Progenitor cell of endocrine pancreas (in vitro differentiated cells): ENCODE measurements at places on chromosomes 16 and 17. TPM values are rescaled to one million over a fixed set of nuclear protein-coding genes. Genes with fewer than 3 reads are reported as not detected.

DNA sequence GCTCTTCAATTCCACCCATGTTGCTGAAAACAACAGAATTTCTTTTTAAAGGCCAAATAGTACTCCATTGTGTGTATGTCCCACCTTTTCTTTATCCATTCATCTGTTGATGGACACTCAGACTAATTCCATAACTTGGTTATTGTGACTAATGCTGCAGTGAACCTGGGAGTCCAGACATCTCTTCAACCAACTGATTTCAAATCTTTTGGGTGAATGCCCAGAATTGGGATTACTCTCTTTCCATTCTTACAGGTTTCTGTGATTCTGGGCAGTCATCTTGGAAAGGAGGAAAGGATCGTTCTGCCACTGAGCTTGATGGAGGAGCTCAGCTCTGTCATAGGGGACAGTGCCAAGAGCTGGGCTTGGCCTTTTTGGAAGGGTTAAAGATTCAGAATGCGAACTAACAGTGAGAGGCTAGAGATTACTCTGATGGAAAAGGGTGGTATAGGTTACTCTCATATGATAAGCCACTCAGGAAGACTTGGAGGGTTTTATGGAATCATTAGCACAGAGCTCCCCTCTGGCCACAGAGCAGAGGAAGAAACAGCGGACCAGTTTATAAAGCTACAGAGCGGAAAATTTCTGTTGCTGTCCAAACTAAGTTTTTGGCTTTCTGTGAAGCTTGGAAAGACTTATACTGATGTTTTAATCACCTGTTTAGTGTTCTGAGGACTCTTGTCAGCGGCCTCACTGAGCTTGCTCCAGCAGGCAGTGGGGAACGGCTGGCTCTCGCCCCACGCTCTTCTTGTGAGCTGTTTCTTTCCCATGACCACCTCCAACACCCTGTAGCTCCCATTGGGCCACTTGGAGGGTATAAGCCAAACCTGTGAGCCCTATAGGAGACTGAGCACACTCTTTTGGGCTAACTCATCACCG is 48.3 kb downstream of the HIC1 start:
- no peak for DNase-seq

DNA sequence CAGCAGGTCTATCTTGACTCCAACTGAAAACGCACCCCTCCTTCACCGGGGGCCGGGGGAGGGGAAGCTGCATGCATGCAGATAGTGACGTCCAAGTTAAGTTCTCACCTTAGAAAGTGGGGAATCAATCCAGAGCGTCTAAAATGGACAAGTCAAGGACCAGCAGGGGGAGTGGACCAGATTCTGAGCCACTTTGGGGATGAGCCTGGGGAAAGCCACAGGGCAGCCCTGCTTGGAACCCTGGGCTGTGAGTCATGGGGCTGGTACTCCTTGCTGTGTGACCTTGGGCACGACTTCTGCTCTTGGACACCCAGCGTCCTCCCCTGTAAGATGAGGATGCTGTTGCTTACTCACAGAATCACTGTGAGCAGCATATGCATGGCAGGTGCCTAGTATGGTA is 9.1 kb downstream of the TNFRSF13B start:
- no peak for DNase-seq

CD79B gene
- total RNA-seq: not detected in 2 replicates

DNA sequence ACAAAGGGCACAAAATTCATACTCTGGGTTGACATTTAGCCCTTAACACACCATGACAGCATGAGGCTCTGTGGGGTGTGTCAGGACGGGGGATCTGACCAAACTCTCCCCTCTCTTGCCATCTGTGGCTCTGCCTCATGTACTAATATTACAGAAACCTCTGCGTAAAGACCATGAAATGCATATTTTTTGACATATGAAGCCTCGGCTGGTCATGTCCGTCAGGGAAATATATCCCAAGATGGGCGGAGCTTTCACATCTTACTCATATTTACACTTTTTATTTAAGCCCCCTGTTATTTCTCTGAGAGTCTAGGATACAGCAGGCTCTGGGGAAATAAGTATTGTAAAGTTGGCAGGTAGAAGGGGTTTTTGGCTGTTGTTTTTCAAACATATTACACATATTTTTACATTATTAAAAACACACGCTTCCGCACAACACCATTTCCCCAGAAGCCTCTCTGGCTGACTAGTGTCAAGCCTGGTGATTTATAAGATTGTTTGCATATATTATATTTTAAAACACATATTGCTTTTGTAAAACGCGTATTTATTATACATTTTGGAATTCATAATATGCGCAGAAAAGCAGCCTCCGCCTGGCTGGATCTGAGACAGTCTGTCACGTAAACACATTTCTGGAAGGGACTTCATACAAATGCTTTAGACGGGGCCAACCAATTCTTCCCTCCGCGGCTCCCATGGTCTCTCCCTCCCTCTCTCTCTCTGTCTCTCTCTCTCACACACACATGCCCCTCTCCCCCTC is 237.7 kb upstream of the ZFHX3 start:
- no peak for DNase-seq

GRCh38 chr16:72898216-72898825 is 149.6 kb downstream of the ZFHX3 start:
- no peak for DNase-seq

DNA sequence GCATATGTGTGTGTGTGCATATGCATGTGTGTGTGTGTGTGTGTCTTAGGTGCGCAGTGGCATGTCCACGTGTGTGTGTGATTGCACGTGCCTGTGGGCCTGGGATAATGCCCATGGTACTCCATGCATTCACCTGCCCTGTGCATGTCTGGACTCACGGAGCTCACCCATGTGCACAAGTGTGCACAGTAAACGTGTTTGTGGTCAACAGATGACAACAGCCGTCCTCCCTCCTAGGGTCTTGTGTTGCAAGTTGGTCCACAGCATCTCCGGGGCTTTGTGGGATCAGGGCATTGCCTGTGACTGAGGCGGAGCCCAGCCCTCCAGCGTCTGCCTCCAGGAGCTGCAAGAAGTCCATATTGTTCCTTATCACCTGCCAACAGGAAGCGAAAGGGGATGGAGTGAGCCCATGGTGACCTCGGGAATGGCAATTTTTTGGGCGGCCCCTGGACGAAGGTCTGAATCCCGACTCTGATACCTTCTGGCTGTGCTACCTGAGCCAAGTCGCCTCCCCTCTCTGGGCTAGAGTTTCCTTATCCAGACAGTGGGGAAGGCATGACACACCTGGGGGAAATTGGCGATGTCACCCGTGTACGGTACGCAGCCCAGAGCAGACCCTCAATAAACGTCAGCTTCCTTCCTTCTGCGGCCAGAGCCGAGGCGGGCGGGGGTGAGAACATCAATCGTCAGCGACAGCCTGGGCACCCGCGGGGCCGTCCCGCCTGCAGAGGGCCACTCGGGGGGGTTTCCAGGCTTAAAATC is 47.6 kb downstream of the IL21R start:
- DNase-seq: no peak

CA10 gene
- total RNA-seq: 0.27 and 0.53 TPM in 2 replicates

IRX3 gene
- 4.1 and 4.5 TPM in 2 replicates for total RNA-seq

- DNase-seq: no peak
Observed at GRCh38 chr16:1887711-1888354, 15.9 kb upstream of the MEIOB start.

- no peak for DNase-seq
Observed at GRCh38 chr16:75105306-75106061, 11.1 kb downstream of the LDHD start.

- DNase-seq: no peak
Observed at GRCh38 chr17:1762901-1763898, 1.3 kb downstream of the SERPINF1 start.

DNA sequence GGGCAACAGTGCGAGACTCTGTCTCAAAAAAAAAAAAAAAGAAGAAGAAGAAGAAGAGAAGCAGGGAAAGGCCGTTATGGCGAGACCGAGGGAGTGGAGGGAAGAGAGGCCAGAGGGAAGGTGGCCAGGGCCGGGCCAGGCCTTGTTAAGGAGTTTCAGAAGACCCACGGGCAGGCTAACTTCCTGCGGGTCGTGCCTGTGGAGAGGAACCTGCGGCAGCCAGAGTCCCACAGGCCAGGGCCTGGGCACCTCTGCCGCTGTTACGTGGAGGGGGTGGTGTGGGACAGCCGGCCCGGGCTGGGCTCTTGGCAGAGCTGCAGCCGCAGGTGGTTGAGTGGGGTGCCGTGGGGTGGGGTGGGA is 5.4 kb downstream of the WDR81 start:
- DNase-seq: no peak

TMEM204 gene
- total RNA-seq: not detected in 2 replicates

DNA sequence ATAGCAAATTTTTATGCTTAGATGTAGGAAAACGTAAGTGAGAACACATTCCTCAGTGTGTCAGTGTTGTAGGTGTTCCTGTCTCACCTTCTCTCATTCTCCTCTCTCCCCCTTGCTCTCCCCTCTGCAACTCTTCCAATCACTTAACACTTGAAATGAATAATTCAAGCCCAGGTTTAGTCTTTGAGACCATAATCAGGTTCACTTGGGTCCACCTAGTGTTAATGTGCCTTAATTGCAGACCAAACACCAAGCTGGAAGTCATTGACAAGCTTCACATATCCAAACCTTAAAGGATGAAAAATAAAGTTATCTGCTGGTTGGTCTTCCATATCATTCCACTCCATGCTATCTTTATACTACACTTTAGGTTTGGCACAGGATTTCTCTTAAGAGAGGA is 37.0 kb downstream of the STXBP4 start:
- no peak for DNase-seq
